Stimulated activated CD4-positive, alpha-beta T cell treated with anti-CD3 and anti-CD28 coated beads, Interleukin-2, amount 100 ng/mL, for 4 hours (primary cell): ENCODE measurements at places on chromosomes 11 and 22.
A peak's percentile ranks its signal among the peaks of the same experiment; 100 is the strongest.

GRCh38 chr11:44945666-44946065 is 5.0 kb downstream of the TP53I11 start:
- DNase-seq = no peak

DNA sequence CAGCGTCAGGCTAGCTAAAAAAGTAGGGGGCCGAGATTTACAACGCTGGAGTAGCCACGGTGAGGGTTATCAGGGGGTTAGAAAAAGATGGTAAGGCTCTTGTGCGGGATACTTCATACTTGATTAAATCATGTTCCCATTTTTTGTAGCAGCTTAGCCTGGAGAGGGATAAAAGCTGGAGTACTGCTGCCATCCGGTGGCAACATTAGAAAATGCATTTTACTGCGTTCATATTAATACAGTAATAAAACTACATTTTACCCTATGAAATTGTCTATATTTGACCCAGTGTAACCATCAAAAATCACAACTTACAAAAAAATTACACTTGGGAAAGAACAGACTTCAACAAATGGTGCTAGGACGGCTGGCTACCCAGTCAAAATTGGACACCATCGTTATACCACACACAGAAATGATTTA is 17.3 kb downstream of the RPUSD4 start:
- no peak for DNase-seq

GRCh38 chr22:35113341-35113740 is 47.4 kb downstream of the ISX start:
- no peak for DNase-seq

DNA sequence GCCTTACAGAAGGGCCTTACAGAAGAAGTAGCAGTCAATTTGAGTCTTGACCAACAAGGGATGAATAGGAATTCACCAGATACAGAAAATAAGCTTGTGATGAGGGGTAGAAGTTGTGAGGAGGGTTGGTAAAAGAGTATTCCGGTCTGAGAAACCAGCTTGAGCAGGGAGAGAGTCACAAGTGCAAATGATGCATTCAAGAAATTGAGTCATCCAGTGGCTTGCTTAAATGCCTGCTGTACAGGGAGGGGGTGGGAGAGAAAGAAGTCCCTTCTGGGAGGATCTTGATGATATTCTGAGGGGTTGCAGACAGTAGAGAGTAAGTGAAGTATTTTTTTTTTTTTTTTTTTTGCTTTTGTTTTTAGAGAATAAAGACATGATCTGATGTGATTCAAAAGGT is 9.2 kb downstream of the CCKBR start:
- no peak for DNase-seq

DNA sequence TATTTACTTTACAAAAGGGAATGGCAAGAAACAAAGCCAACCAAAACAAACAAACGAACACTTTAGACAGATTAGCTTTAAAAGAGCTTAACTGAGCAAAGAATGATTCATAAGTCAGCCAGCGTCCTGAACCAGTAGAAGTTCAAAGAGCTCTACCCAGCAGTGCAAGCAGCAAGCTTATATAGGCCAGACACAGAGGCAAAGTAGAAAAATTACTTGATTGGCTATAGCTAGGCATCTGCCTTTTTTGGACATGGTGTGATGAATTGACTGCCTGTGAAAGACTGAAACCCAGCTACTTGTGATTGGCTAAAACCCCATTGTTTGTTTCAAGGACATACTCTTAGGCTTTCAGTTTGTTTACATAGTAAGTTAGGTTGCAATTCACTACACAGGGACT is 2120.0 kb upstream of the RAG2 start:
- DNase-seq = no peak

DNA sequence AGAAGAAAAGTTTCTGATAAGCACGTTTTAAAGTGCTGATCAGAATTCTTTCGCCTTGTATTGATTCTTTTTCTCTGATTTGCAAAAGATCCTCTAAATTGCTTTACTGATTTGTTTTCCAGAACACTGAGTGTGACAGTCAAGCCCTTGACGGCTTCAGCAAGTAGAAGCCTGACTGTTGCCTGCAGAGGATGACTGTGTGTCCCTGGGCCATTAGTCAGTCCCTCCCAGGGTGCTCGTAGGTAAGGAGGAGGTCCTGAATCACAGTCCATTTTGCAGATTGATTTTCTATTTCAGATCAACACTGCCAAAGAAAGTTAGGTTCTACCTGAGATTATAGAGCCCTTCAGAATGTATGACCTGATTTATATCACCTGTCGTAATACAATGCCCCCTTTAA is 38.6 kb upstream of the POGLUT3 start:
- DNase-seq = no peak

GRCh38 chr11:64245797-64246620 is 734 bp downstream of the PPP1R14B start:
- peak; percentile 86 for DNase-seq

- DNase-seq = peak; percentile 16
Observed at GRCh38 chr11:124069429-124070401, 28.6 kb upstream of the OR10G7 start.
